ENCODE measurements at places on chromosomes 4 and X.

DNA sequence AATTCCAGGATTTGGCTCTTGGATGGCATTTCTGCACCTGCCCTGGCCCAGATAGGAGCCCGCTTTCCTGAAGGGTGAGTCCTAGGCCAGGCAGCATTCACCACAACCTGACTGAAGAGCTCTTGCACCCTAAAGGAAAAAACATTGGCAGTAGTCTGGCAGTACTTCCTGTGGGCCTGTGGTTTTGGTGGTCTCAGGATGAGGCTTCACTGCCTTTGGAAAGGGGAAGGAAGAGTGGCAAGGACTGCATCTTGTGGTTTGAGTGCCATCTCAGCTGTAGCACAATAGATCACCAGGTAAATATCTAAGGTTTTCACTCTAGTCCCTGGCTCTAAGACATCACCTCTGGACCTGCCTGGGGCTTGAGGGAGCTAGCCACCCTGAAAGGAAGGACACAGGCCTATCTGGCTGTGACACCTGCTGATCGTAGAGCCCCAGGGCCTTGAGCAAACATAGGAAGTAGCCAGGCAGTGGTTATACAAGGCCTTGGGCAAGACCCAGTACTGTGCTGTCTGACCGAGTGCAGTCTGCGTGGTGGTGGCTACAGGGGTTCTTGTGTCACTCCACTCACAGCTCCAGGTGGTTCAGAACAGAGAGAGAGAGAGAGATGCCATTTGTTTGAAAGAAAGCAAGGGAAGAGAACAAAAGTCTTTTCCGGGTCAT is 28.5 kb upstream of the PRRG1 start:
- no peak for DNase-seq

DNA sequence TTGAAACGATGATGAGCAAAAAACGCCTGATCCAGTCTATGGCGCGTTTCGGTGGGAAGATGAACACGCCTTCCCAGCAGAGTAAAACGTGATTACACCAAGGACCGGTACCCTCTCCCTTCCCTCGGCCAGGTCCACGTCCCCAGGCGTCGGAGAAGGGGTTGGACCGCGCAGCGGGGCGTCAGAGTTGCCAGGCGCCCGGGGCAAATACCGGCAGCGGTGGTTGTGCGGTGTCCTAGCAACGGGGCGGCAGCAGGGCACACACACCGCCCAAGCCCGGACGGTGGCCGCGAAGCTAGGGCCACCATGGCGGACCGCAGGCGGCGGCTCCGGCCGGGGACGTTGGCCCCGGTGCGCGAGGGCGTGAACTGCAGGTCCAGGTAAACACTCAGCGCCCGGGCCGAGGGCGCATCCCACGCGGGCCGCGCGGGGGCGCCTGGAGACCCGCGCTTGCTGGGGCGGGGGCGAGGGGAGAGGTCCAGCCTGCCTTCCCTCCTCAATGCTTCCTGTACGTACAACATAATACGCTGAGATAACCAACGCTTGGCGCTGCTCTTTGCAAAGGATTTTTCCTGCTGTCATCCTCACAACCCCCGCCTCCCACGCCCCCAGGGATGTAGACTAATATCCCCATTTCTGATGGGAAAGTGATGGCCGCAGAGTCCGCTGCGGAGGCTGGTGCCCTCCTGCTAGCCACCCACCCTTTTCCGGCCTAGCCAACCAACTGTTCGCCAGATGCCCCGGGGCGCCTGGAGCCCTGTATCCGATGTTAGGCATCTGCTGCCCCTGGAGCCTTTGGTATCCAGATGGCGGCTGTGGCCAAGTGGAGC is at the start of gene FAM47E:
FAM47E (plus strand) TSS at position 281 of the 830 bp plus-strand sequence; CDS start at position 307, 26 bp downstream.
- DNase-seq = no peak

DNA sequence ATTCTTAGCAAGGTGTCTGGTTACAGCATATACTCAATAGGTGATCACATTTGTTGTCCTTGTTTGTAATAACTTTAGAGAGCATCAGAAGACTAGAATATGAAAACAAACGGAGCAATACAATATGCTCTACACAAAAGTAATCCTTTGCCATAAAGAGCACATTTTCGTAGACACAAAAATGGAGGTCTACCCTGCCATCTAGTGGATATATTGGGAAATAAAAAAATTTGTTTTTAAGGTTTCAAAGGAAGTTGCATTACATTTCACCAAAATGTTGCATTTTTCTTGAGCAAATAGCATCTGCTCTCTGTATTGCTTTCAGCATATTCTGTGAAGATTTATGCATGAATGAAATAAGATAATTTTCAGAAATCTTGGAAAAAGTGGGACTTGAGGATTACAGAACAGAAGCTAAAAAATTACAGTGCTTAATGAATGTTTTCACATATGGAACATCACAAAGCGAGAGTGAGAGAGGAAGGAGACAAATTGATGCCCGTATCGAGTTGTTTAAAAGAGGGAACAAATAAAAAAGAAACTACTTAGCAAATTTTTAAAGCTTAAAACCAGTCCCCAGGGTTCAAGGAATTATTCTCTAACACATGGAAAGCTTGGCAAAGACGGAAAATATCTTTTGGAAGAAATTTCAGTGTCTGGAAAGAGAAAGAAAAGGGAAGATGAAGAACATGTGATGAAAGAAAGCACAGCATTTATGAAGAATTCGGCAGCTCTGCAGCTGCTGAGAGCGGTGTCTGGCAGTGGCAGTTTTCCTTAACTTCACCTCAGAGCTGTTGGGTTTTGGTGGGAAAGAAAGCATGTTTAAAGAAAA is 390.1 kb downstream of the ANKRD50 start:
- DNase-seq = no peak

DNA sequence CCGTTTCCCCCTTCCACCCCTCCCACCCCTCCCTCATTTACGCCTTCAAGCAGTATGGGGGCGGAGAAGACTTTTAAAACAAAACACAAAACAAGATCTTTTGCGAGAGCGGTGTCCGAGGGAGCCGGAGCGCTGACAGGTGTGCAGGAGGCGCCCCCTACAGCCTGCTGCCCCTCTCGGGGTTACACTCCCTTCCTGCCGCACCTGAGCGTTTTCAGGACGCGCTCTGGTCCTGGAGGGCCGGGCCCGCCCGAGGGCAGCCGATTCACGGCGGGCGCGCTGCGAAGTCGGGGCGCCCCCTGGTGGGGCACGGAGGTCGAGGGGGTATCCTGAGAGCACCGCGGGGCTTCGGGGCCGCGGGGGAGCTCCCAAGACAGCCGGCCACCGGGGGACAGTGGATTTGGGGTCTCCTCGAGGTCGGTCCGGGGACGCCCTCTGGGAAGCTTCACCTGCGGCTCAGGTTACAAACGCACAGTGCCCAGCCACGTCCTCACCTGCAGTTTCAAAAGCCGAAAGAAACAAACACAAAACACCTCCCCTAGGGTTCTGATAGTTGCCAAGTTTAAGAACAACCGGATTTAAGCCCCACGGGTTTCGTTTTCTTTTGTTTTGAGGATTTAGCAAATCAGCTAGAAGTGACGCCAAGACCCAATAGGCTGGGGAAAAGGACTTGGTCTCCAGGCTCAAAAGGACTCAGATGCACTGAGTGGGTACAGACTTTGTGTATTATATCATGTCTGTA is 8.0 kb upstream of the NEUROG2 start:
- DNase-seq = peak; percentile 53

DNA sequence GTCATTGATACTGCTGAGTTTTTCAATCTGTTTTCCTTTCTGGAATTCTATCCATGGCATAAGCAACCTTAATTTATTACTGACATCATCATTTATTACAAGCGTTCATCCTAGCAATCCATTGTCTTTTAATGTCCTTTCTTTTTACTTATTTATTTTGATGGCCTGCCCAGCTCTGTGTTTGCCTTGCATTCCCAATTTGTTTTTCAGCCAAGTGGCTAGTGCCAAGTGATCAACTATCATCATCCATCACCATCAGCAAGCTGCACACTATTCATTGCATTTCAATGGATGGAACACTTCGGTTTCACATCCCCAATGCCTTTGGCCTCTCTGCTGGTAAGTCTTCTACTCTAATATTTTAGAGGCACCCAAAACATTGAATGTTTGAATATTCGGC is 831.7 kb upstream of the EPHA5 start:
- no peak for DNase-seq

- DNase-seq = no peak
Observed at GRCh38 chrX:134460862-134461220, 876 bp downstream of the HPRT1 start.

GRCh38 chr4:172202480-172203076 is 389.4 kb downstream of the GALNTL6 start:
- no peak for DNase-seq

DNA sequence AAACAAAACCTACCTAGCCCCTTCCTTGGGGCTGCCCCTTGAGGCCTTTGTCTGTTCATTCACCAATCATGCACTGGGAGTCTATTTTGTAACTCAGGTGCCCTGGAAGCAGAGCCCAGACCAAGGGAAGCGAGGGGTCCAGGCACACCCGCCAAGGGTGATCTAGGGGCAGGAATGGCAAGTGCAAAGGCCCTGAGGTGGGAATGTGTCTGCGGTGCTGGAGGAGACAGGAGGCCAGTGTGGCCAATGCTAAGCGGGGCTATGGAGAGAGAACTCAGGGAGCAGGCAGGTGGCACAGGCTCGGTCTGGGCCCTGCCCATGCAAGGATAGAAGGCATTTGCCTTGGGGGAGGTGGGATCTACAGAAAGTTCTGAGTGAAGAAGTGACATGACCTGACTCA is 3.5 kb upstream of the SH3BP2 start:
- DNase-seq = no peak

- no peak for DNase-seq
Observed at GRCh38 chr4:11966782-11967181, 538.1 kb upstream of the HS3ST1 start.

GRCh38 chr4:106659371-106659770 is 290.8 kb upstream of the GIMD1 start:
- no peak for DNase-seq

DNA sequence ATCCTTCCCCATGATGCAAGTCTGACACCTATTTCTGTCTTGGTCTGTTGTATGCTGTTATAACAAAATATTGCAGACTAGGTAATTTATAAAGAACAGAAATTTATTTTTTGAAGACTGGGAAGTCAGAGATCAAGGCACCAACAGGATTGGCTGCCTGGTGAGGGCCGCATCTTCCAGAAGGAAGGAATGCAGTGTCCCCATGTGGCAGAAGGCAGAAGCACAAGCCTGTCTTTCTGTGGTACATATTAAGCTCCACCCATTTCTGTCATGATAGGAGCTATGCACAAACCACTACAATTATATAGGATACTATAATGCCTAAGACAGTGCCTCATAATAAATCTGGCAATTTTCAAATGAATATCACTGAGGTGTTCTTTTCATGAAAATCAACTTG is 502.3 kb upstream of the DIAPH2 start:
- DNase-seq = no peak

- no peak for DNase-seq
Observed at GRCh38 chr4:121651597-121651996, 45.2 kb downstream of the ANXA5 start.

DNA sequence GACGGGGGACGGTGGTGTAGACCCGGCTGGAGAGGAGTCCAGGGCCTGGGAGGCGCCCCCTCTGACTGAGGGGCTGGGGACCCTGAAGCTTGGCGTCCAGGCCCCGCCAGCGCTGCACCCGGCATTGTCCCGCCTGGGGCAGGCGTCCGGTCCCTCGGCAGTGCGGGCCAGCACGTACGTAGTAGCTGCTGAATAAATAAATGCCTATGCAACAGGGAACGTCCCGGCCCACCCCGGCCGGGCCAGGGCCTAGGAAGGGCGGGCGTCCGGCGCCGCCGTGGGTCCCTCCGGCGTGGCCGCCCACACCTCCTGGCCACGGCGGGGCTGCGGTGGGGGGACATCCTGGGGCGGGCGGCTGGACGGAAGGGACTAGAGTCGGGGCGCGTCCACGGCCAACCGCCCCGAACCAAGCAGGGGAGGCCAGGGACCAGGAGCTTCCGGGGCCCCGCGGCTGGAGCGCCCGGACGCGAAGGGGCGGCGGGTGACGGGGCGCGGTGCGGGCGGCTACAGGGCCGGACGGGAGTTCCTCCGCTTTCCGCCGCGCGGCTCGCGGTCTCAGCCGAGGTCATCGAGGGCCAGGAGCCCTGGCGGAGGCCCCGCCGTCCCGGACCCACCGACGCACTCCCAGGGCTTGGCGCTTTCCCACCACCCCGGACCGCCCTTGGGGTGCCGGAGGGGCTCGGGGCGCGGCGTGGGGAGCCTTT is 886 bp upstream of the WWC2 start:
- DNase-seq = no peak

DNA sequence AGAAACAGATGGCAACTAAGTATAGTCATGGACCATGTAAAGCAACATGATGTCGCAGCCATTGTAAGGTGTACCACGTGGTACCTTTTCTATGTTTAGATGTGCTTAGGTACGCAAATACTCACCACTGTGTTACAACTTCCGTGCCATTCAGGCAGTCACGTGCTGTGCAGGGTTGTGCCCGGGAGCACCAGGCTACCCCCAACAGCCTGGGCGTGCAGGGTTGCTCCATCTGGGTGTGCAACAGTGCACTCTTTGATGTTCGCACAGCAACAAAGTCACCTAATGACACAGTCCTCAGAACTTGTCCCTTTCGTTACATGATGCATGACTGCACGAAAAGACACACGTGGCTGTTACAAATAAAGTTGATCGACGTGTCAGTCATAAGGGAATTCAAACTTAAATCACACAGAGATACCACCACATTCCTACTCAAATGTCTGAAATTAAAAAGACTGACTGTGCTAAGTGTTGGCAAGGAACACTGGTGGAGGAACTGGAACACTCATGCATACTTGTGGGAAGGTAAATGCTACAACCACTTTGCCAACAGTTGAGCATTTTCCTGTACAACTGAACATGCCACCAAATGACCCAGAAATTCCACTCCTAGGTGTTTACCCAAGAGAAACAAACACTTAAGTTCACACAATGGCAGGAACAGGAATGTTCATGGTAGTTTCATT is 24.3 kb downstream of the CPLX1 start:
- DNase-seq = no peak

DNA sequence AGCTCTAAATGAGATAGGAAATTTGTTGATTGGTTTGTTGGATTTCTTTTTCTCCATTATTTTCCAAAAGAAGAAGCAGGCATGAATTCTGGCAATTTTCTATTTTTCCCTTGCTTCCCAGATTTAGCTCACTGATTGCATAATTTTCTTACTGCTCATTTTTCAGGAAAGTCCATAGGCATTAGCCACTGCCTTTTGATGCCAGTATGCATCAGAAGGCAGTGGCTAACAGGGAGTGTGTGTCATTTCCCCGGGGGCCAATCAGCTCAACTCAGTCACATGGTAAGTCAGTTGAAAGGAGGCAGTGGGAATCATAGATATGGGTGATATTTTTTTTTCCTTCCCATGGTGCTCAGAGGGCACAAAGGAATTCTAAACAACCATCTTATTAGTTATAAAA is 156.7 kb downstream of the TRIML1 start:
- no peak for DNase-seq

- no peak for DNase-seq
Observed at GRCh38 chr4:39037941-39038340, 5.7 kb upstream of the TMEM156 start.

Measured in stimulated activated CD8-positive, alpha-beta memory T cell treated with anti-CD3 and anti-CD28 coated beads, Interleukin-2, amount 100 ng/mL, for 1 hour (primary cell).